ENCODE measurements at places on chromosomes 2 and 18. TPM values are rescaled to one million over a fixed set of nuclear protein-coding genes. Genes with fewer than 3 reads are reported as not detected.

The ECEL1 gene
- not detected for total RNA-seq

The KIF3C gene
- 15.1 TPM for total RNA-seq

The LYPD6 gene
- total RNA-seq: 7.8 TPM

The CCDC74A gene
- 8.3 TPM for total RNA-seq

The ATL2 gene
- total RNA-seq: 87.5 TPM

The RNU2-63P gene
- total RNA-seq: 78.4 TPM

The CCDC148 gene
- total RNA-seq: 1.2 TPM

The GKN2 gene
- not detected for total RNA-seq

The ALPG gene
- total RNA-seq: not detected

All from smooth muscle cell of the umbilical artery (primary cell).